ENCODE measurements at places on chromosomes 7 and 10.

DNA sequence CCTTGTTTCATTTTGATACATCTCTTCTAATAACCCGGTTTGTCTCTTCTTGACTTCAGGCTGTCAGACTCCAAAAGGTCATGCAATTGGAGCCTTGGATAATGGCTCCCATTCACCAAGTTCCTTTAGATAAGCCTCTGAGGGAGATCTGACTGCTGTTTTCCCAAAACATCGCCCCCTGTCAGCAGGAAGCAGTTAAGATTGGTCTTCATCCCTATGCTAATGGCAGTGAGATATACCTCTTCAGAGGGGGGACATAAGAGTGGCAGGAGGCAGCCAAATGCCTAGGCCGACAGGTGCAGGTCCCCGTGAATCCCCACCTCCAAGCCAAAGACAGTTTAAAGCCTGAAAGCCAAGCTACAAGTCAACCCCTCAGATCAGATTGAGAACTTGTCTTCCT is 144.6 kb downstream of the WDR11 start:
- DNase-seq, result no peak

DNA sequence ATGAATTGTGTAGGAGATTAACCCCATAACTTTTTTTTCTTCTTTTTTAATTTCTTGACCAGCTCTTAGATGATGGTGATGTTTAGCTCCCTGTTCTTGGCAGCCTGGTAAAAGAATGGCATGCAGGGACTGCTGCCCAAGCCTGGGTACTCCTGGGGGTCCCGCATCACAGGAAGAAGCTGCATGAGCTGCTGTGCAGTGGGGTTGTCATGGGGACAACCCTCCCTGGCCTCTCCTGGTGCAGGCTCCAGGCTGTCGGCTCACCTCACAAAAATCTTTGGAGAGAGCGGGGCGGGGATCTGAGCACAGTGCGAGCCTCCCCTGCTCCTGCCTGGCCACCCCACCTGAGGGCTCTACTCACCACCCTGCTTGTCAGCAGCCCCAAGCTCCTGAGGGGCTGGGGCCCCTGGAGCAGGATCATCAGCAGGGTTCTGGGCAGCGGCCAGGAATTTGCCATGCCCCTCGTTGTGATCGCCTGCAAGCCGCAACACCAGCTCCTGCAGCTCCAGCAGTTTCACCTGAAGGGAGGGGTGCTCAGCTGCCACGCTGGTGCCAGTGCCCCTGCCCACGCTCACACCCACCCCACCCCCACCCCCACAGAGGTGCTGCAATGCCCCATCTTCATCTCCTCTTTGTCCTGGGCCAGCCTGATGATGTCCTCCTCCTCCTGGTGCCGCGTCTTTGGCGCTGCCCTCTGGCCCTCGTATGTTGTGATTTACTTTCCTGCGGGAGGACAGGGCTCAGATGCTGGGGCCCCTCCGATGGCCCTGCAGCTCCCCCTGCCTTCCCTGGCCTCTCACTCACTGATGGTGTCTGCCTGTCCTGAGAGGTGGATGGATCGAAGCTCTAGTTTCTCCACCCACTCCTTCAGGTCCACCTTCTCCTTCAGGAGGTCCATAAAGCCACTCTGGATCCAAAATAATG is 15.5 kb upstream of the MTPAP start:
- no peak for DNase-seq

DNA sequence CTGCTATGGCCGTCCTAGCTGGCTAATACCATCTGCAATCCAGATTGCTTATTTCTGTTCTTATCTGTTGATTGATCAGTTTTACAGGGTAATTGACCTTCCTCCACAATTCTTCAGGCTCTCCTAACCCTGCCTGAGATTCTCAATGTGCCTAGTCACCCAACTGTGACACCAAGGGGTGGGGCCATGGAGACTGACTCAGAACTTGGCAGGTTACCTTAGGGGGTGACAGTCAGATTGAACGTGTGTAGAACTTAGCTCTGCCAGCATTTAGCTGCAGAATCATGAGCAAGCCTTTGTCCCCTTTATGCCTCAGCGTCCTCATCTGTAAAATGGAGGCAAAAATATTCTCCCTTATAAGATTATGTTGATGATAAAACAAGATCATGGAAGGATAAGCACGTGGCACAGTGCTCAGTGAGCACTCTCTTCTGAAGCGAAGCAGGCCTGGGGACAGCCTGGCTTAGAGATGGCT is 19.1 kb upstream of the LEP start:
- no peak for DNase-seq

DNA sequence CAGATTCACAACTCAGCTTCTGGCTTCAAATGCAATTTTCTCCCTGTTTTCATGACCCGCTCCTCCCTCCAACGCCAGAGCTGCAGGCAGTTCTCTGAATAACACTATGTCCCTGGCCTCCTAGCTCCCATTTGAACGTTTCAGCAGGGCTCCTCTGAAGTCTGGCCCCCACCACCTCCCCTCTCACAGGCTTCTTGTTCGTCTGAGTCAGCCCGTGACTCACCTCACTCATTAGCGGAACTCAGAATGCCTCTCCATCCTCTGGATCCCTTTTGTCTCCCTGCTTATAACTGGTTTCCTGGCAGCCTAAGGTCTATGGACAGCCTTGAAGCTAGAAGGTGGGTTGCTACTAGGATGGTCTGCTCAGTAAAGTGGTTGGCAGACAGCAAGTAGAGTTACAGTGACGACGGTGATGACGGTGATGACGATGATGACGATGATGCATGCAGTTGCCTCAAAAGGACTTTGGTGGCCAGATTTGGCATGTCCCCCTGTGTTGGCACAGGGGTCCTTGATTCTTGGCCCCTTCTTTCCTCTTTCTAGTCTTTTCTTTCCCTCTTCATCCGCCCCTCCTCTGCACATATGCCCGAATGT is 83.3 kb upstream of the MKLN1 start:
- DNase-seq, result no peak

DNA sequence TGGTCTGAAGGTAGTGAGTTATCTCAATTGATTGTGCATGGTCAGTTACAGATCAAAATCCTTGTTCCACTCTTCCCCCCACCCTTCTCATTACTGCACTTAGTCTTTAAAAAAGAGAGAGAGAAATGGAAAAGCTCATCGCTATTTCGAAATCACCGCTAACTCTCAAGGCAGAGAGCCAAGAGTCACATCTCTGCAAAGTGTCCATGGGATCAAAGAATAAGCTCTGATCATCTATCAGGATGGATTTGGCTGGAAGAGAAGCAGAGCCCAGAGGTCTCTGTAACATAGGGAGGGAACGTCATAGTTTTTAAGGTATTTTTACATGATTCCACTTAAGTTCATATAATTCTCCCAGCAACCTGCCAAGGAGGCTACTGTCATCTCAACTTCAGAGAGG is 30.0 kb upstream of the MYH16 start:
- no peak for DNase-seq

GRCh38 chr7:82172881-82173280 is 270.7 kb downstream of the CACNA2D1 start:
- peak; percentile 33 for DNase-seq

- no peak for DNase-seq
Measured at GRCh38 chr7:25287291-25287690, 59.0 kb upstream of the NPVF start.

- no peak for DNase-seq
Measured at GRCh38 chr10:18424200-18424599, 227.2 kb downstream of the NSUN6 start.

DNA sequence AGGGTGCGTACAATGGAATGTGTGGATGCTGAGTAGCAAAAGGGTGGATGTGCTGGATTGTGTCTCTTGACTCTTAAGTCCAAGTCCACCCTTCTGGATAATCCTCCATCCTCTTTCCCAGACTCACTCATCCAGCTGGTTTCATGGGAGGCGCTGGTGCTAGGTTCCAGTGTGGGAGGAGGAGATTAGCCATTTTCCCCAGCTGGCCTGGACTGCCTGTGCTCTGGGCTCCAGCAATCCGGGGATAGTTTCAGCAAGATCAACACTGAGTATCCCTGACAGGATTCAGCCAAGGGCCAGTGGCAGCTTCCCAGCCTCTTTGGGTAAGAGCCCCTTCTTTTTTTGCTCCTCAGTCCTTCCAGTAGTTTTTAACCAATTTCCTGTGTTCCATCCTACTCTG is 21.6 kb upstream of the TRIL start:
- DNase-seq, result peak; percentile 8

- no peak for DNase-seq
Measured at GRCh38 chr10:5413012-5413938, 918 bp downstream of the NET1 start.

GRCh38 chr10:67520924-67521520 is 175.0 kb downstream of the CTNNA3 start:
- DNase-seq, result no peak

DNA sequence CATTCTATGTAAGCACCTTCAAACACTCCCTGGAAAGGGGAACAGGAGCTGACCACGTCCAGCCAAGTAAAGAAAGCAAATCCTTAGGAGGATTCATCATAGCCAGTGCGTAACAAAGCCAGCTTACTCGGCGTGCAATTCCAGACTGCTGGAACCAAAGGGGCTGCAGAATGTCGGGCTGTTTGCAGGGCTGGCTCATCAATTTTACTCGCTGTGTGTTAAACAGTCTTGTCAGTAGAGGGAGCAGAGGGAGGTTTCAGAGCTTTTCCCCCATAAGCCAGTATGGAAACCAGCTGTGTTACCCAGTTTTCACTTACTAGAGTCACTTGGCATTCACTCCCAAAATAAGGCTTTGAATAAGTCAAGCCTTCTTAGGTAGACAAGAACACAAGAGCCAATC is 127.1 kb downstream of the KMT2E start:
- DNase-seq, result no peak

GRCh38 chr10:2619472-2619871 is 447.9 kb upstream of the PFKP start:
- peak; percentile 57 for DNase-seq

DNA sequence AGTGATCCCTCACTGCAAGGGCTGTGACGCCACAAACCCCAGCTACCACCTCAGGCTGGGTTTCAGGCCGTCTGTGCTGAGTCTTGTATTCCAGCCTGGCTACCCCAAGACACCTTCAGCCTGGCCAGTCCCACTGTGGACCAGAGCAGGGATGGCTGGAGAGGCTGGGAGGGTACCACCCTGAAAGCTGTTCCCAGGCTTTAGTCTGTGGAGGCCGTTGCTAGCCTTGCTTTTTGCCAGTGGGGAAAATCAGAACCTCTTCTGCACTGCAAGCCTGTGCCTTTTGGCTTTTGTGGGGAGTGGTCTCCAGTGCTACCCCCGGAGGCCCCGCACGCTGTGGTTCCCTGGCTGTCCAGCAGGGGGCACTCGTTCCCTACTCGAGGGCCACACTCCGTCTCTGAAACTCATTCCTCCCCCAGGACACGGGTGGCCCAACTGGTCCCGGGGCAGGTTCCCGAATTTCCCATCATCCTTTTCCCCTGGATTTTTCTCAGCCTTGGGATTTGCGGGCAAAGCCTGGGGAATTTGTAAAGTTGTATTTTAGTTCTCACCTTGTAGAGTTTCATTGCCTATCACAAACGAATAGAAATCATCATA is 128.4 kb upstream of the BTBD16 start:
- no peak for DNase-seq

GRCh38 chr7:111532625-111533024 is 29.7 kb downstream of the IMMP2L start:
- DNase-seq, result peak; percentile 31

GRCh38 chr10:24435374-24435773 is 226.4 kb downstream of the KIAA1217 start:
- DNase-seq, result no peak

GRCh38 chr7:128948312-128948973 is 10.7 kb downstream of the IRF5 start:
- no peak for DNase-seq

GRCh38 chr10:98107644-98108430 is 26.6 kb upstream of the R3HCC1L start:
- DNase-seq, result no peak

GRCh38 chr10:58516119-58516518 is 3.4 kb downstream of the BICC1 start:
- no peak for DNase-seq

GRCh38 chr7:29314148-29314547 is 119.6 kb downstream of the CHN2 start:
- DNase-seq, result no peak

DNA sequence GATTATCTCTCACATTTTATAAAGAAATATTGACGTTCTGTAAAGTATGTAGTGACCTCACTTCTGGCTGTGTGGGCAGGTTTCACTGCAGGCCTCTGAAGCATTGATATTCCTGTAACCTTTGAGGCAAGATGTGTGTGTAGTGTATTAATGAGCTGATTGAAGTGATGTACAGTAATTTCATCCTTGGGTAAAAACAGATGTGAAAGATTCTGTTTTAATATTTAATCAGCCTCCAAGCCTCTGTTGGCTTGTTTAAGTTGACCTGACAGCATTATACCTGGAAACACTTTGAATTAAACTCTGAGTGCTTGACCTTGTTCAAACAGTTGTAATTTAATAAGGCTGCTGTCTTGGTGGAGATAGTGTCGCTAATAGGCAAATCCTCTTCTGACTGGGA is 74.9 kb downstream of the KAT6B start:
- DNase-seq, result no peak

GRCh38 chr10:59434463-59435321 is 72.3 kb upstream of the FAM13C start:
- DNase-seq, result no peak

- no peak for DNase-seq
Measured at GRCh38 chr7:32077806-32078205, 7.6 kb upstream of the PDE1C start.

DNA sequence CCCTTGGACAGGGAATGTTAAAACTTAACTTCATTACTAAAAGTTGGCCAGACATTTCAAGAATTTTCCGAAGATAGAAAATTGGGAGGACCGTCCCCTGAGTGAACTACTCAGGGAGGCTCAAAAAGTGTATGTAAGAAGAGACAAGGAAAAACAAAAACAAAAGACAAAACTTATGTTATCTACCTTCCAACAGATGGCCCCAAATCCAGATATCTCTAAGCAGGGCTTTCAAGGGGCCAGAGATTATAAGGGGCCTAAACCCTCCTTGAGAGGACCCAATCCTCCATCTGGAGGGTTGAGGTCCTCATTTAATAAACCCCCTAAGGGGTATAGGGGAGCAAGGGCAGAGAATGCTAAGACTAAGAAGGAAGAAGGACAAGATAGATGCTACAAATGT is 203.6 kb downstream of the SH2D4B start:
- DNase-seq, result peak; percentile 12

DNA sequence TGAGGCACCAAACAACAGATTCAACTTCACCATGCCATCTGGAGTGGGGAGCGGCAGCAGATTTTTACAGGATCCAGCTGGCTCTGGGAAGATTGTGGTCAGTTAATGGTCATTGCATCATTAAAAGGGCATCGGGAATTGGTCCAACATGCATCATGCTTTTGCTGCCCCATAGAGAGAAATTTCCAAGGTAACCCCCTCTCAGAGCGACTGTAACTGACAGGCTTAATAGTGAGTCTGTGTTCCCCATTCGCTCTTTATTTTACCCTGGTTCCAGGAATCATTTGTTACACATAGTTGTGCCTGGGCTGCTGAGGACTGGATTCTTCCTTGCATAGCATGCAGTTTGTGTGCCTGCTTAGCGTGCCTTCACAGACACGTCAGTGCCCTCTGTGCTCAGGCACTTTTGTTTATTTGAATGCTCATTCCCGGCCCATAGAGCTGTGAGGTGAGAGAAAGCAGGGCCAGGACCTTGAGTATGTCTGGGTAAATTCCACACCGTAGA is 49.9 kb downstream of the CDHR3 start:
- peak; percentile 2 for DNase-seq
